ENCODE measurements at places on chromosomes 6 and 20. TPM values are rescaled to one million over a fixed set of nuclear protein-coding genes. Genes with fewer than 3 reads are reported as not detected.

RCAN2 gene
- 1.5 TPM for total RNA-seq

ACTL10 gene
- total RNA-seq, result 2.1 TPM

SNX3 gene
- total RNA-seq, result 252 TPM

TRIM31 gene
- not detected for total RNA-seq

LINC00237 gene
- not detected for total RNA-seq

GDAP1L1 gene
- total RNA-seq, result not detected

BPIFB1 gene
- not detected for total RNA-seq

FAM110A gene
- 4.9 TPM for total RNA-seq

LBP gene
- not detected for total RNA-seq

LTA gene
- total RNA-seq, result not detected

FAM209B gene
- not detected for total RNA-seq

HCRTR2 gene
- total RNA-seq, result not detected

DUSP15 gene
- total RNA-seq, result not detected

COL9A3 gene
- 0.11 TPM for total RNA-seq

UTRN gene
- total RNA-seq, result 126 TPM

MRPS10 gene
- total RNA-seq, result 75.7 TPM

FITM2 gene
- 8.7 TPM for total RNA-seq

LIN28B gene
- not detected for total RNA-seq

CLDN20 gene
- not detected for total RNA-seq

PHF1 gene
- 29.7 TPM for total RNA-seq

SCGN gene
- not detected for total RNA-seq

PDE10A gene
- 2.3 TPM for total RNA-seq

TOX2 gene
- total RNA-seq, result 1.6 TPM

MED23 gene
- total RNA-seq, result 28.2 TPM

SEMG1 gene
- total RNA-seq, result not detected

PDYN gene
- not detected for total RNA-seq

IMPG1 gene
- total RNA-seq, result 0.37 TPM

CCN2 gene
- 18.2 TPM for total RNA-seq

OR12D3 gene
- total RNA-seq, result not detected

GCNT2 gene
- 0.22 TPM for total RNA-seq

Data from uterine smooth muscle cell (primary cell).